ENCODE measurements at places on chromosomes 3 and 15. TPM values are rescaled to one million over a fixed set of nuclear protein-coding genes. Genes with fewer than 3 reads are reported as not detected.

Gene NR2E3
- not detected for total RNA-seq

- peak overlapping the region; percentile 39 for H3K4me3 ChIP-seq
- peak overlapping the region; percentile 67 for H3K27ac ChIP-seq
- peak; percentile 43 for DNase-seq
- H3K27me3 ChIP-seq = no peaks in the 10 kb centered on the region
- H3K36me3 ChIP-seq = no peaks in the 10 kb centered on the region
- peaks cover 4% of the 10 kb centered on the region for H3K4me1 ChIP-seq
These were observed 51.8 kb upstream of the DGKG start for GRCh38 chr3:186413615-186414415.

- H3K27me3 ChIP-seq = no peaks in the 10 kb centered on the region
- no peak for DNase-seq
- no peak overlapping the region for H3K27ac ChIP-seq
- no peaks in the 10 kb centered on the region for H3K36me3 ChIP-seq
These were observed 209.7 kb upstream of the DCBLD2 start for GRCh38 chr3:99111235-99111634.

- H3K4me1 ChIP-seq = no peaks in the 10 kb centered on the region
- no peak overlapping the region for H3K27ac ChIP-seq
- DNase-seq = no peak
- no peaks in the 10 kb centered on the region for H3K36me3 ChIP-seq
- no peaks in the 10 kb centered on the region for H3K27me3 ChIP-seq
These were observed 435.6 kb downstream of the ROBO2 start for GRCh38 chr3:77475507-77475906.

GRCh38 chr15:60389261-60390077, 8.3 kb downstream of the ANXA2 start:
- no peak for DNase-seq
- H3K4me1 ChIP-seq = peaks cover 4% of the 10 kb centered on the region
- H3K27ac ChIP-seq = no peak overlapping the region
- no peaks in the 10 kb centered on the region for H3K27me3 ChIP-seq
